Kasumi-1 (cell line): ENCODE measurements at places on chromosomes 12 and 14.

GRCh38 chr14:98189944-98190343 is 1082.1 kb downstream of the BCL11B start:
- DNase-seq: no peak

DNA sequence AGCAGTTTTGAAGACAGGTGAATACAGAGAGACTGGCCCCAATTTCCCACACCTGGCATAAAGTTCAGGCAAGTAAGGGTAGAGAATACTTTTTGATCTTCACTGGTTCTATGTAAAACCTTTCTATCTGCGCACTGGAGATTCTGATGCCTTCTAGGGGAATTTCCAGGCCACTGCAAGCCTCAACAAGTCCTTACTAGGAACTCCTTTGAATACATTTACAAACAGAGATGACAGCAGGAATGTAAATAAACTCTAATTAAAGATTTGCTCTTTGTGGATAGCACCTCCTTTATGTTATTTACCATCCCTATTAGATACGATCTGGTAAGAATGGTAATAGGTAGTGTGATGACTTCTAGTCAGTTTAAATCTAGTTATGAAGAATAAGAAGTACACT is 69.2 kb downstream of the NTN4 start:
- DNase-seq: no peak

- DNase-seq: no peak
These were observed 138.0 kb downstream of the ASCL4 start for GRCh38 chr12:107912421-107913004.

- DNase-seq: no peak
These were observed 145.7 kb downstream of the CHST11 start for GRCh38 chr12:104602406-104602805.

- DNase-seq: no peak
These were observed 154.5 kb downstream of the PHLDA1 start for GRCh38 chr12:75876832-75877762.
